ENCODE measurements at places on chromosomes 6 and 20.

DNA sequence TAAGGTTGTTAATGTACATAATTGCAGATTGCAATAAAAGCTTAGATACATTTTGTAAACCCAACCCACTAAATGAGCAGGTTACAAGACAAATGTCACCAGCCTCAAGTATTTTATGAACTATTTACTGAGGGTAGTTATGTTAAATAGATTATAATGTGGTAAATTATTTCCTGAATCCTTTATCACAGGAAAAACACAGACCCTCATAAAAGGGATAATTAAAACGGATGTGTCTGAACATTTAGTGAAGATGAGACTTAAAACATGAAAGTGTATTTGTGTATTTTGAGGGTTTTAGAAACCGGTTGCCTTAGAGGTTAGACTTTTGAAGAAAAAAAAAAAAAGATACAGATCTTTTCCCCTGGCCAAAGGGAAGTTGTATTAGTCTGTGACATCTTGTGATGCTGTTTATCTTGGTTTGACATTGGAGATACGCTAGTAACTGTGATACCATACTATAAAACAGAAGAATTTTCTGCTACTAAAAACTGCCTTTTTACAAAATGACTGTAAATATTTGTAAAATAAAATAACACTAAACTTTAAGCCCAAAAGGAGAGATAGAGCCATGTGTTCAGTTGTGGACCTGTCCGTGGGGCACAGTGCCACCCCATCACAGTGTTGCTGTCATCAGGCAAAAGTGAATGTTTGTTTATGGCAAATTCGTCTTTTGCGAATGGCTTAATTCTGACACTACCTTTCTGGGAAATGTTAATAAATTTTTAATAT is 9.7 kb downstream of the DYNLT1 start:
- DNase-seq, result no peak

DNA sequence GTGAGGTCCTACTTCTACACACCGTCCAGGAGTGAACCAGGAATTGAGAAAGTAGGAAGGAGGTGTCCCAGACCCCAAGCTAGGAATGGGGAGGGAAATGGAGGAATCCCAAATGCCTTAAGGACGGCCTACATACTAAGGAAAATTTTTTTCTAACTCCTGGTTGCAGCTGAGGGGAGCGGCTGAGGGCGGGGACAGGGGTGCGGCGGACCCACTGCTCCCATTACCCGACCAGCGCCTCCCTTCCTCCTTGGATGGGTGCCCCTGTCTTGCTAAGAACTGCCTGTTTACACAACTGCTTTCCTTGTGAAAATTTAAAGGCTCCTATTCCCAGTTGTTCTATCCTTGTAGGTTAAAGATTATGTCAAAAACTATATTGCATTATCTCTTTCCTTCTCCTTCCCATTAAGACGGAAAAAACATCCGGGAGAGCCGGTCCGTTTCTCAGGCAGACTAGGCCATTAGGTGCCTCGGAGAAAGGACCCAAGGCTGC is 699 bp upstream of the HSPA1B start:
- DNase-seq, result peak; percentile 79

DNA sequence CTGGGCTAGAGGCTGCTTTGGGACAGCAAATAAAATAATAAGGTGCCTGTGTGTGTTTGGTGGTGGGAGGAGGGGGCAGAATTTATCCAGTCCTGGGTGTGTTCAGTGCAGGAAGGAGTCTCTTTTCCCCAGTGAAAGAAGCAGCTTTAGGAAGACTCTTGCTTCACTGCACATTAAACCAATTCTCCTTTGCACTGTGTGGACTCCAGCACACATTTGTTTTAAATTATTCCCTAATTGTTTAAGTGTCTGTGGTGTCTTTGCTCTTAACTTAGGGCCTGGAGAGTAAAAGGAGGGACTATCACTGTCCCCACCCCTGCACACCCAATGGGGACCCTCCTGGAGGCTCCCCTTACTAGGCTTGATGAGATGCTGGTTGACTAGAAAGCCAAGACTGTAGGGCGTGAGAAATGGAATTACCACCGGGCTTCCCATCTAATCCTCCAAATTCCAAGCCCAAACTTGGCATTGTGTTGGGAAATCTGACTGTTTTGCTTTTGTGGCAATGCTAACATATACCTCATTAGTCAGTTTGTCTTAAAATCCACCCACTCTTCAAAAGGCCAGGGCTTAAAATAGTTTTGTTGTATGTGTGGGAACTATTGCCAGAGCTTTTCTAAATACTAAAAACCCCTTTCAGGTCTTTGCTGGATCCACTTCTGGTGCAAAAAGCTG is 13.5 kb upstream of the DAAM2 start:
- peak; percentile 44 for DNase-seq

- no peak for DNase-seq
Observed at GRCh38 chr6:20605061-20605460, 70.8 kb downstream of the CDKAL1 start.

DNA sequence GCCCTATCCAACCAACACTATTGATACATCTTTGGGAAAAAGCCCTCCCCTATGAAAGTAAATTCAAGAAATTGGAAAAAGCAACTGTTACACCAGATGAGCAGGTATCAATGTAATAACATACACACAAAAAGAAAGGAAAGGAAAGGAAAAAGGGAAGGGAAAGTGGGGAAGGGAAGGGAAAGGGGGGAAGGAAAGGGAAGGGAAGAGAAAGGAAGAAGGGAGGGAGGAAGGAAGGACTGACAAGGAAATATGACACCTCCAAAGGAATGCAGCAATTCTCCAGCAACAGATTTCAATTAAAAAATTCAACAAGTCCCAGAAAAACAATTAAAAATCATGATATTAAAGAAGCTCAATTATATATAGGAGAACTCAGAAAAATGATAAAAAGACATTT is 176.9 kb upstream of the OPRM1 start:
- no peak for DNase-seq

- DNase-seq, result no peak
Observed at GRCh38 chr6:148617530-148617929, 129.3 kb upstream of the UST start.

DNA sequence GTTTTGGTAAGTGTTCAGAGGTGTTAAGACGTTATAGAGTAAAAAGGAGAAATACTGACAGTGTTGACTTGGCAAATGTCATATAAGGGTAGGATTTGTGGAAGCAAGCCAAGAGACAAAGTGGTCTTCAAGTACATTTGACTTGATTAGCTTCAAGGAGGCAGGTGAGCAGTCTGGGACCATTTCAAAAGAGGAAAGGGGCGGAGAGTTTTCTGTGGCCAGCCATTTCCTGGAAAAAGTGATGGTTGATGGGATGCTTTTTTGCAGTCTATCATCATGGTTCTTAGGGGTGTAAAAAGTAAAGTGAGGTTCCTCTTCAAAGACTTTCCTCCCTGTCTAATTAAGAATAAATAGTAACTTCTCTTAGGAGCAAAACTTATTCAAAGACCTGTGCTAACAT is 28.7 kb downstream of the FKBP1A start:
- no peak for DNase-seq

GRCh38 chr6:108630050-108630714 is 69.5 kb downstream of the FOXO3 start:
- DNase-seq, result no peak

DNA sequence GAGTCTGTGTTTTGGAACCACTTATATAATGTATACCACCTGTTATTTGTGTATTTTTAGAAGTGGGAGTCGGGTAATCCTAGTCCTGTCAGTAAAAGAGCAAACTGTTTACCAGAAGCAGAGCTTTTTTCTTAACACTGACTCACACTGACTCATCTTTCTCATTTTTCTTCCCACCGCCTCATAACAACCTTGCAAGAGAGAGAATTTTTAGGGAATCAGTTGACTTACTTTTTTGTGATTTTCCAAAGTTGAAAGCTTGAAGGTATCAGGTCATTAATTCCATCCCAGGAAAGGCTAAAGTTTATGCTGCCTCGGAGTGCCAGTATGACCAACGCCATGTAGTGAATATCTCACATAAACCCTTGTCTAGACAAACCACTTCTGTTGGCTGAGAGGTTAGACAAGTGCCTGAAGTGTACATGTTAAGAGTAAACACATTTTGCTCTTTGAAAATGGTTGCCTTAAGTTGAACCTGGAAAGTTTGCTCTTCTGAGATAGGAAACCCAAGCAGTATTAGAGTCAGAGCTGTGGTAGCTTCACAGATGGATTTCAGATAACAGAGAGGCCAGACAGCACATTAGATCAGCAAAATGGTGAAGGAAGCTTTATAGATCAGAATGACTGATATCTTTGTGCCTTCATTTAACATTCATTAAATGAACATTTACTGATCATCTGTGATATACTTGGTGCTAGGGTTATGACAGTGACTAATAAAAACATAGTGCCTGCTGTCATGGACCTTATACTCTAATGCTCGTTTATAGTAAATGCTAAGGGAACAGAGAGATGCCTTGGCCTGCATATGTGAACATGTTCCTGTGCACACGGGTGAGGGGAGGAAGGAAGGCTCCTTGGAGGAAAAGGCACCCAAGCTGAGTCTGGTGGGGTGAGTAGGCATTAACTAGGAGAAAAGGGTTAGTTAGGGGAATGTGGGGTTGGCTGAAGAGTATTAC is 29.1 kb upstream of the PKIG start:
- peak; percentile 72 for DNase-seq

DNA sequence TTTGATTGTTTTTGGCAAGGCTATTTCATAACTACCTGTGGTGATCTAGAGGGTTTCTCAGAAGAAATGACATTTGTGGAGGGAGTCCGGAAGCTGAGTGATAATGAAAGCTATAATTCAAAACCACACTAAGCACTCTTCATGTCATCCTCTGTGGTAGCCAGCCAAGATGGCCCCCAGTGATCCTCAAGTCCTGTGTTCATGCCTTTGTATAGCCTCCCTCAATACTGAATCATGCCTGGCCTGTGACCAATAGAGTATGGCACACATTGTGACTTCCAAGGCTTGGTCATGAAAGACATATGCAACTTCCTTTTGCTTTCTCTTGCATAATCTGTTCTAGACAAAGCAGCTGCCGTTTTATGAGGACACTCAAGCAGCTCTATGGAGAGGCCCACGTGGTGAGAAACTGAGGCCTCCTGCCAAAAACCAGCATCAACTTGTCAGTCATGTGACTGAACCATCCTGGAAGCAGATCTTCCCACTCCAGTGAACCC is 12.8 kb upstream of the DNAAF9 start:
- DNase-seq, result no peak

DNA sequence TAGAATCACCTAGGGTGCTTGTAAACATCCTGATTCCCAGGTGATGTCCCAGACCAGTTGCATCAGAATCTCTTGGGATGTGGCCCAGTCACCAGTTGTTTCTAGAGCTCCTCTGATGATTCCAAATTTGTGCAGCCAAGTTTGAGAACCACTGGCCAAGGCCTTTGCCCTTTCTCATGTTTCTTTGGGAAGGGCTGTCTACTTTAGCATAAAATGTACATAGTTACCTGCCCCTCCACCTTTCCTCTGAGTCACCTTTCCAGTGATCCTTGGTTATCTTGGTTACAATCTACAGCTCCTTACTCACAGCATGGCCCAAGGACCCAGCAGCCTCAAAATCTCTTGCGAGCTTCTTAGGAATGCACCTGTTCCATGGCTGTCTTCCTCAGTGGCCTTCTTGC is 266.4 kb upstream of the PRND start:
- no peak for DNase-seq

- no peak for DNase-seq
Observed at GRCh38 chr6:103326760-103327757, 1532.7 kb downstream of the HACE1 start.

- no peak for DNase-seq
Observed at GRCh38 chr6:23775127-23775526, 350.9 kb upstream of the NRSN1 start.

DNA sequence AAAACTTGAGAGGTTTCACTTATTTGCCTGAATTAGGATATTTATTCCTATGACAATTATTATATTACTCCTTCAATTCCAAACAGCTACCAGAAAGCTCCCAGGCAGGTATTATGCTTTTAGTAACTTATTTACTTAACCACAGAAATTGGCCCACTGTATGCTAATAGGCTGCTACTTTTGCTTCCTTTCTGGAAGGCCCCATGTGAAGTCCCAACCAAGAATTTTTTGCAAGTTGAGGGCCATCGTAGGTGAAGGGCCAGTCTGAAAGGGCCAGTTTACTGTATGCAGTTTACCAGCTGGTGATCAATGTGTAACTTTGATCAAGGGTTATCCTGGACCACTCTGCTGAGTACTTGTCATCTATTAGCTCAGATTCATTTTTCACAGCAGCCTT is 45.0 kb downstream of the EDN1 start:
- no peak for DNase-seq

DNA sequence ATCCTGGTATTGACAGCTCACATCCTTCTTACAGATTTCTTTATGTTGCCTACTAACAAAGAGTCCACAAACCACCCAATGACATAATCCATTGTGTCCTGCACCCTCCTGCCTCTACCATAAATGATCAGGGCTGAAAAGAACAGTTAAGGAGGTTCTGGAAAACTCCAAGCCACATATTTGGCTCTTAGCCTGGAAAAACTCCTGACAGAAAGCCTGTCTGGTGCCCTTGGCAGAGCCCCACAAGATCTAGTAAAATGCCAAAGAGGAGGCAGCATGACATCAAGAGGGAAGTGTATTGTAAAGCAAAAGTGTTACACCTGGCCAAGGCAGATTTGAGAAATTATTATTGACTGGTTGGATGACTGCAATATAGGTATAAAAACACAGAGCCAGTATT is 126.4 kb upstream of the VGLL2 start:
- DNase-seq, result no peak

- DNase-seq, result no peak
Observed at GRCh38 chr6:158497620-158498019, 62.3 kb upstream of the TMEM181 start.

- DNase-seq, result no peak
Observed at GRCh38 chr6:33988121-33989015, 157.5 kb downstream of the GRM4 start.

Data from AG09319 (cell line).